Cerebellum (tissue), 4 donors: ENCODE measurements at places on chromosomes 3 and 15. TPM values are rescaled to one million over a fixed set of nuclear protein-coding genes. Genes with fewer than 3 reads are reported as not detected.

The SPATA12 gene
- not detected for total RNA-seq

The ZIC4 gene
- 122 TPM for total RNA-seq

The TMEM207 gene
- total RNA-seq, result not detected

The GYG1 gene
- total RNA-seq, result 27.4 TPM

GRCh38 chr3:109316162-109316730, at the start of gene DPPA2:
Gene DPPA2, minus strand, starts transcription at chr3:109316517. Its CDS starts 1,975 bp downstream, at chr3:109314542.
- no peak for DNase-seq

- no peak for DNase-seq
Measured at GRCh38 chr15:81595752-81596151, 221.7 kb upstream of the TMC3 start.

GRCh38 chr3:189529468-189529867, 101.7 kb upstream of the TP63 start:
- DNase-seq, result no peak
